ENCODE measurements at places on chromosomes 1 and 21.

DNA sequence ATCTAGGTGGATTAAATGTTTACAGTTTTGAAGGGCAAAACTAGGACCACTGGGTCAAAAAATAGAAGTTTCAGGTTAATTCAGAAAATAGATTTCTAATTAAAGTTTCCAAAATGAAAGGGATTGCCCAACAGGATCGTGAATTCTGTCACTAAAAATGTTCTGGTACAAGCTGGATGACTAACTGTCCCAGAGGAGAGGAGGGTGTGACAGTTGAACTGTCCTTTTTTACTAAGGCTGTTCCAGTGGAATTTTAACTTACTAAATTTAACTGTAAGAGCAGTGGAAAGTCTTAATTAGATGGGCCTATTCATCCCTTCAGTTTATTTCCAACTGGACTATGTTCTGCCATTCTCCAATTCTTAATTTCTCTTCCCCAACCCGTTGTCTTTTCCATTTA, 7.2 kb downstream of the SNX7 start:
- no peak for DNase-seq

DNA sequence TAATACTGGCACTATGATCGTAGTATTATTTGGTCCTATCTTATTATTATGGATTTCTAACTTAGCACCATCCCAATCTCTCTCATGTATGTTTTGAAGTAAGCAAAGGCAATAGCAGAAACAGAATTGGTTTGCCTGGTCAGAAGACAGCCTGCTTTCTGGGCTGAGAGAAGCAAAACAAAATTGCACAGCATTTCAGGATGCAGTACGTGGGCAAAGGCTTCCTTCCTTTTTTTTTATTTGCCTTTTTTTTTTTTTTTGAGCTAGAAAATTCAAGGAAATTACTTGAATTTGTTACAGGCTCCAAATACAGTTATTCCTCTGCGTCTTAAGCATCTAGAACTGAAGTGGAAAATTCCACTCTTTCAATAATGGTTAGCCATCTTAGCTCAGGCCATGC, 8.8 kb downstream of the CDA start:
- DNase-seq = no peak

- DNase-seq = no peak
Observed at GRCh38 chr1:203028784-203029553, 2.7 kb downstream of the PPFIA4 start.

GRCh38 chr21:39564200-39564599, 48.5 kb upstream of the B3GALT5 start:
- DNase-seq = no peak

DNA sequence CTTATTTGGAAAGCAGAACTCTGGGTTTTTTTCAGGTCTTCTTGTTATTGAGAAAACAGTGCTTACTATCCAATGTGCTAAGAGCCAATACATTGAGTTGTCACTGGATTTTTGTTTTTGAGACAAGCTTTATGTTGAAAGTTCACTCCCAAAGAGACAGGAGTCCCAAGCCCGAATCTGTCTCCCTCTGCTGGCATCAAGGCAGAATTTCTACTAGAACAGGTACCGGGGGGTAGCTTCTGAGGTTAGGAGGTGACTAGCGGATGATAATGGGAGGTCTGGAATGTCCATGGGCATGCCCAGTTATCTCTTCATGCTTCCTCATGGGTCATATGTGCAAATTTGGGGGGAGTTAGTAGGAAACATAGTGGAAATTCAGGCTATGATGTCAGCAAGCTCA, 25.1 kb downstream of the ZNF124 start:
- DNase-seq = no peak

DNA sequence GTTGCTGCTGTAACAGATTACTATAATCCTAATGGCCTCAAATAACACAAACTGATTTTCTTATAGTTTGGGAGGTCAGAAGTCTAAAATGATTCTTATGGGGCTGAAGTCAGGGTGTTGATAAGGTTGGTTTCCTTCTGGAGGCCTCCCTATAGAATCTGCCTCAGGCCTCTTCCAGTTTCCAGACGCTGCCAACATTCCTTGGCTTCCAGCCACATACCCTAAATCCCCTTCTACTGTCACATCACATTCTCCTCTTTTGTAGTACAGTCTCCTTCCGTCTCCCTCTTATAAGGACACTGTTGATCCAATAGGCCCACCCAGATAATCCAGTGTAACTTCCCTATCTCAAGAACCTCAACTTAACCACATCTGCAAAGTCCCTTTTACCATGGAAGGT, 145.3 kb upstream of the NCAM2 start:
- DNase-seq = no peak

DNA sequence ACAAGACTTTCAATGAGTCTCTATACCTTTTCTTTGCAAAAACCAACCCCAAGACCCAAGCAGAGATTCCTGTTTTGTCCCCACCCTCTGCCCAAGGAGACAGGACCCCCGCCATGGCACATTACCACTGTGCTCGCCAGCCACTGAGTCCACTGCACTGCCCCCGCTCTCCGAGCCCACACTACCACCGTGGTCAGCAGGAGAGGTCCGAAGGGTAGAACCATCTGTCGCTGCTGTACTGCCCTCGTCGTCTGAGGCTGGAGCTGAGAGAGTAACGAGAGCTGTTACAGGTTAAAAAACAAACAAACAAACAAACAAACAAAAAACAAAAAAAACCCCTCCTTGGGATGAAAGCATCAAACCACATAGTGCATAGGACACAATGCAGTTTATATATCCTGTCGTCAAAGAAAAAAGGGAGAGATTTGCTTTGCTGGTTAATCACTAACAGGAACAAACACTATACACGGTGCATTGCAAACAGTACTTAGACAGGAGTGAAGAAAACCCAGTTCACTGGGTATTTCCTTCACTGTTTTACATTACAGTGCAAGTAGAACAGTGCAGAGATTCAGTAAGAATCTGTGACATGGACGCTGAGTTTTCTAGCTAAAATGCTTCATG, 71.0 kb downstream of the UBR4 start:
- no peak for DNase-seq

DNA sequence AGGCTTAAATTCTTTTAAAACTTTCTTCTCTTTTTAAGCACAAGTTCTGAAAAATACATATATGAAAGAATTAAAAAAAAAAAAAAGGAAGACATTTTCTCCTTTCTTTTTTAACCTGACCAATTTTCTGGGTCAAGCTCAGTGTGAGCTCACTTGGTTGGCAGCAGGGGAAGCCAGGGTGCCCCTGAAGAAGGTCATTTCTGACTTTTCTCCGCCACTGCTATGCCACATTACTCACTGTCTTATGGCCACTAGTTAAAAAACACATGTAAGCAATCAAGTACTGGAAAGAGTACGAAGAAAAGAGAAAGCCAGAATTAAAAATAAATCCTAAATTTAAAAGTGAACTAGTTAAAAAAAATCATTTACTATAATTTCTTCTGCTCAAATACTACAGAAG, 275.0 kb downstream of the NEGR1 start:
- DNase-seq = no peak

DNA sequence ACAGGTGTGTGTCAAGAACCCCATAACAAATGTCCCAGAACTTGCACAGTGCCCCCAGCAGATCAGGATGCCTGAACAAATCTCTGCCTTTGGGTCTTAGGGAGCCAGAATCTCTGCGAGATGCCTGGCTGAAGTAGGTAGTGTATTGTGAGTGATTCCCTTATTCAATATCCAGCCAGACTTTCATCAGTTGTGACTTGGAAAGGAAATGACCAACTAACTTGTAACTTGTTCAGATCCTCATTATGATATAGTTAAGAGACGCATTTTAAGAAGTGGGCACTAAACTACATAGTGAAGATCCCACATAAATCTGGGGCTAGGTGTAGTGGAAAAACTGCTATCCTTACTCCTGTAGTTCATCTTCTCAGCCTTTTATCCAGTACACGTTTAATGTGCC, 11.8 kb downstream of the OLIG2 start:
- no peak for DNase-seq

DNA sequence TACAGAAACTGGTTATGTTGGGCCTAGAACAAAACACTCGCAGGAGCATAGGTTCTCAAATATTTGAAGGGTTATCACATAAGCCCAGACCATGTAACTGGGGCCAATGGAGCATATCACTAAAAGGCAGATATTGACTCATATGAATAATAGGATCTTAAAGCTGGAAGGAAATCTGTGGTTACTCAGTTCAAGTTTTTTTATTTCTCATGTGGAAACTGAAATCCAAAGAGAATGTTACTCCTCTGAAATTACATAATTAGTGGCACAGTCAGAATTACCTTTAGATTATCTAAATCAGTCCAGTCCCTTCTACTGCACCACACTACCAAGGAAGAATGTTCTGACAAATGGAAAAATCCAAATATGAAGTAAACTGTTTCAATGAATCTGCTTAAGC, 12.0 kb downstream of the SLAMF8 start:
- no peak for DNase-seq

GRCh38 chr1:59750328-59751003, 64.3 kb upstream of the HOOK1 start:
- DNase-seq = no peak

GRCh38 chr1:5978452-5978851, 13.8 kb downstream of the NPHP4 start:
- DNase-seq = no peak

- DNase-seq = no peak
Observed at GRCh38 chr1:151819976-151820623, 11.5 kb downstream of the RORC start.

- DNase-seq = no peak
Observed at GRCh38 chr1:41533731-41534080, 49.2 kb upstream of the EDN2 start.

DNA sequence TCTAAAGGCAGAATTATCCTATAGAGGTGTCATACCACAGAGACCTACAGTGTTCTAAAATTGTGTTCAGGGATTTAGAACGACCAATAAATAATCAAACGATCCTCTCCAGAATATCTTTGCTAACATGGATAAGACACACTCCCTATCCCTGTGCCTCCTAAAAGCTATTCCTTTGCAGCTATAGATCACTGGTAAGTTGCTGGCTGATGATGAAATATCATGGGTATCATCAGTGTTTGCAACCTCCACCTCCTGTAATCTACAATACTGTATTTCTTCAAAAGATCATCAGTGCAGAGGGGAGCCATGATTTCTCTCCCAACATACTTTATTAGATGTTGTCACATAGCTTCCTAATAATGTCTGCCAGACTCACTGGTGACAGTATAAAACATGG, 201.9 kb downstream of the NTNG1 start:
- no peak for DNase-seq

- DNase-seq = no peak
Observed at GRCh38 chr1:193697115-193697762, 510.8 kb upstream of the B3GALT2 start.

DNA sequence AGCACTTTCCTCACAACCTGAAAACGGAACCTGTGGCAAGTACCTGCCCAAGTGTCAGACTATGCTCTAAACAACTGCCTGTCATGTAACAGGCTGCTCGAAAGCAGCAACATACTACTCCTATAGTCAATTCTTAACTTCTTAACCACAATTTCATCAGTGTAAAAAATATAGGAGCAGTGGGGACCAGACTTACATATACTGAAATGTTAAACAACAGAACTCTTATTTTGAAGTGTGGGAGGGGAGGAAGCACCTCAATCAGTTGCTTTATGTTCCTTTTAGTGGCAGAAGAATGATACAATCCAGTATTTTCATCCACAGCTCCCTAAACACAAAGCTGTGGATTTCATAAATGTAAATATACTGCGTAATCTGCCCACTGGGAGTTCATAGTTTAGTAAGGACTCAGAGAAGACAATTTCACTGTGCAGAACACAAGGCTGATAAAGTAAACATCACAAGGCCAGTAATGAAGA, 44.2 kb downstream of the WLS start:
- no peak for DNase-seq

GRCh38 chr1:156146020-156146768, 7.2 kb upstream of the SEMA4A start:
- DNase-seq = no peak

DNA sequence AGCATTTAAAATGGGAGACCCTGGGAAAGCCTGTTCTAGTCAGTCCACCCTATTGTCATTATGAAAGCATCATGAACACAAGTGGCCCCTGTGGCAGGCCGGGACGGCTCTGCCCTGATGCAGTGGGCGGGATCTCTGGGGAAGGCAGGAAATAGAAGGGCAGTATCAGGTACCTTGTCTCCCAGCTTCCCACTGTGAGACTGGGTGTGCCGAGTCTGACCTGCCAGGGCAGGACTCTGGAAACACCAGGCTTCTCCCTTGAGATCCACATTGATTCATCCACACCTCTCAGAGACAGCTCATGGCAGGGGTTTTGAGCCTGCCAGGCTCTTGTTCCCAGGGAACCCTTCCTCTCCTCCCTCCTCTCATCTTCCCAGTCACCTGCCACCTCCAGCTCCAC, 24.5 kb upstream of the GNPAT start:
- no peak for DNase-seq

DNA sequence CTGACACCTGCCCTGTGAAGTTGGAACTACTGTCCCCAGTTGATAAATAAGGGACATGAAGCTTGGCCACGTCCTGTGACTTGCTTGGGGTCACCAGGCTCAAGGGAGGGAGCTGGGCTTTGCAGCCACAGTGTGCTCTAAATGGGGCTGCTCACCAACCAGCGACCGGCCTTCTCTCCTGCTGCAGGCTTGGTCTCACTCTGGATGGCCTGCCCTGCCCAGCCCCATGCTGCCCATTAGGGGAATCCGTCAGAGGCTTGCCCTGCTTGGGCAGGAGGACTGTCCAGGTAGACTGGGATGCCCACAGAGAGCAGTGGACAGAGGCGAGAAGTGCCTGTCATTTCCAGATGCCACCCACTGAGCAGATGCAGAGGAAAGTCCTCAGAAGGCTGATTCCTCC, 1.2 kb upstream of the CENPS start:
- DNase-seq = no peak

DNA sequence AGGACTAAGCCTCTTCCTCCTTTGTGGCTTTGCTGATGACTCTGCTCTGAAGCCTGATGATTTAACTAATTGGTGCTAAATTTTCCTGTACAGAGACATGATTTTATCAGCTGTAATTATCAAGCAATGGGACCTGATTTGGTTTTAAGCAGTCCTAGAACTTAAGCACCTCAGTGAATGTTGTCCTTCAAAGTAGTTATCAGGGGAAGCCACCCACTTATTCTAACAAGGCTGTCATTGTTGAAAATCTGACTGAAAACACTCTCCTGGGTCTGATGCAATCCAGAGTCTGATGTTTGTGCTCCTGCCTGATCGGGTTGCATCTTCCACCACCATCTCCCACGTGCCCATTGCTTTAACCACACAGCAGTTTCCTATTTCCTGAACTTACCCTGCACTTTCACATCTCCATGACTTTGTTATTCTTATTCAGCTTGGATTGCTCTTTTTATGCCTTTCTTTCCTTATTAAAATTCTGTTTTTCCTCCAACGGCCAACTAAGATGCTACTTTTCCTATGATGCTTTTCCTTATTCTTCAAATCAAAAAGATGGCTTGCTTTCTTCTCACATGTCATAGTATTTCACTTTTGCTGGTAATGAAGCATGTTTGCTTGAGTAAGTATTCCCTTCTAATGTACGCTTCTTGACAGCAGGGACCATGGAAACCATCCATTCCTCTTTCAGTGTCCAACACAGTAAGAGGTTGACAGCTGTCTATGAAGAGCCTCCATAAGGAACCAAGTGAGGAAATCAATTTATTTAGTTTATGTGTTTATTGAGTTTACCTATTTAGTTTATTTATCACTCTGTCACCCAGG, 55.0 kb downstream of the S1PR1 start:
- DNase-seq = no peak
